ENCODE measurements at places on chromosomes 6 and 20.

- peak; percentile 44 for DNase-seq
Measured at GRCh38 chr6:11381801-11382513, 149.5 kb upstream of the NEDD9 start.

DNA sequence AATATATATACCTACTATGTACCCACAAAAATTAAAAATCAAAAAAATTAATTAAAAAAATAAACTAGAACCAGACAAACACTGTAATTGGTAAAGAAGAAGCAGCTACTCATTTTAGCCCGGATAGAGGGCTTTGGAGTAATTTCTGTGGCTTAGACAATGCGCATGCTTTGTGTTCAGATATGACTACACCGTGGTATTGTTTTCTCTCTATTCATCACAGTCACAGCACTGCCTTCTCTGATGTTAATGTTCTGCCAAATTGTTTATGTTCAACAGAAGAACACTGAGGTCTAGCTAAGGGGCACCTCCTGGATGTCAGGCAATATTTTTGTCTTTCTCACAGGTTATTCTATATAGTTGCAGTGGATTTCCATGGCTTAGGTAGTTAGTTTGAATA is 77.5 kb upstream of the GJE1 start:
- DNase-seq = no peak

DNA sequence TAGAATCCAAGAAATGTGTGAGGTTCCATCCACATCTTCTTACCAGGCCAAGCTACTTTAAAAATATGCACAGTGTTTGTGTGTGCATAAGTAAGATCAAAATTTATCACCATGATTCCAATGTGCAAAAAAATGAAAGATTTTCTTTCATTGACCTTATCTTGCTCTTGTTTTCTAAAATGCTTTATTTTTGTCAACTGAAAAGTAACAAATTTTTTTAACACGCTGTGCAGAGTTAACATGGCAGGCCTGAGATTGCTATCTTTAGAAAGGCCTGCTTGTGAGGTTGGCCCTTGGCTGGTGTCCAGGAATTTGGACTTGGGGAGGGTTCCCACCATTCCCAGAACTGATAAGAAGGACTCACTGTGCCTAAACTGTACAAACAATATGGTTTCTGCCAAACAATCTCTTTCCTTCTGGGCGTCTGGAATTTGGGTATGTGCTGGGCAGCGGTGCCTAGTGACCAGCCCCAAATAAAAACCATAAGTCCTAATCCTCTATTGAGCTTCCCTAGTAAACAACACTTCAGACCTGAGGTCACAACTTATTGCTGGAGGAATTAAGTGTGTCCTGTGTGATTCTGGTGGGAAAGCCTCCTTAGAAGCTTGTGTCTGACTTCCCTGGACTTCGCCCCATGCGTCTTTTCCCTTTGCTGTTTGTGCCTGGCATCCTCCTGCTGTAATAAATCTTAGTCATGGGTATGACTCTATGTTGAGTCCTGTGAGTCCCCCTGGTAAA is 19.8 kb upstream of the MYLIP start:
- DNase-seq = no peak

DNA sequence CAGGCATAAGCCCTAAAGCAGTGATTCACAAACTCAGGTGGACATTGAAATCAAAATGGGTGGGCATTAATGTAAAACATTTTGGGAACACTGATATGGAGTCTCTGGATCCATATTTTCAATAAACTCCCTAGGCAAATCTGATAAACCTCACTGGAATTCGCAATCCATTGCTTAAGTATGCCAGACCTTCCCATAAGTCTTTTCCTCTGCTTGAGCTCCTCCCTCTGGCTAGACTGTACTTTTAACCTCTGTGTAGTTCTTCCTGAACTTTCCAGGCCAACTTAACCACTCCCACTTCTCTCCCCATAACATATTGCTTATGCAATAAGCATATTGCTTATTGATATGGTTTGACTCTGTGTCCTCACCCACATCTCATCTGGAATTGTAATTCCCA is 629.7 kb upstream of the IMPG1 start:
- DNase-seq = no peak

DNA sequence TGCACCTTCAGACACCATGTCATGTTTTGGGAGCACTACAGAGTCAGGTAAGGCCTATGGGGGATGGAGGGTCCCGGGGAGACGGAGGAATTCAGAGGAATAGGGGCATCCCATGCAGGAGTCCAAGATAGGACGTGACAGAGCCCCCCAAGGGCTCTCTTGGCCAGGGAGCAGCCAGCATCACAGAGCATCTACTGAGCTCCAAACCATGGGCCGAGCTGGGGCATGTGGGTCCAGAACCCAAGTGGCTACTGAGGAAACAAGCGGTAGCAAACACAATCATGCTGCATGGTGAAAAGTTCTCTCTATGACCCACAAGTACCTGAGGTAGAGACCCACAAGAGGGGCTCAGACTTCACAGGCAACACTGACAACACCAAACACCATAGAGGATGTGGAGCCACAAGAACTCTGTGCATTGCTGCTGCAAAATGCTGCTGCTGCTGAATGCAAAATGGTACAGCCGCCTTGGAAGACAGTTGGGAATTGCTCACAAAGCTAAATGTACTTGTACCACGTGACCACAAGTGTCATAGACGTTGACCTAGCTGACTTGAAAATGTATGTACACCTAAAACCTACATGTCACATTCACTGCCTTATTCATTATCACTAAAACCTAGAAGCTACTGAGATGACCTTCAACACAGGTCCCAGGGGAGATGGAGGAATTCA is 33.4 kb upstream of the MAS1L start:
- no peak for DNase-seq

DNA sequence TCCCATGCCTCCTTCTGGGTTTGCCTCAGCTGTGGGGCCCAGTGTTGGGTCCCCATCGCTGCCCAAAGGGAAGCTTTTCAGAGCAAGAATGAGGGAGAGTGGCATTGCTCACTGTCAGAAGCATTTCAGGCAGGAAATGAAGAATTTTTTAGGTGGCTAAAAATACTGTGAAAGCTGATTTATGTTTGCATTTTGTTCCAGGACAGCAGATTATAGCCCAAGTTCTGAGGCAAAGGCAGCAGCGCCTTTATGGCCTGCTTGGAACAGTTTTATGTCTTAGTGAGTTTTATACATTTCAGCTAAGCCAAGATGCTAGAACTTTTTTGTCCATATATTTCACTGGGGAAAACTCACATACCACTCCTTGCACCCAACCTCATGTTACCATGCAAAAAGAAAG is 4.3 kb upstream of the CCDC167 start:
- no peak for DNase-seq

DNA sequence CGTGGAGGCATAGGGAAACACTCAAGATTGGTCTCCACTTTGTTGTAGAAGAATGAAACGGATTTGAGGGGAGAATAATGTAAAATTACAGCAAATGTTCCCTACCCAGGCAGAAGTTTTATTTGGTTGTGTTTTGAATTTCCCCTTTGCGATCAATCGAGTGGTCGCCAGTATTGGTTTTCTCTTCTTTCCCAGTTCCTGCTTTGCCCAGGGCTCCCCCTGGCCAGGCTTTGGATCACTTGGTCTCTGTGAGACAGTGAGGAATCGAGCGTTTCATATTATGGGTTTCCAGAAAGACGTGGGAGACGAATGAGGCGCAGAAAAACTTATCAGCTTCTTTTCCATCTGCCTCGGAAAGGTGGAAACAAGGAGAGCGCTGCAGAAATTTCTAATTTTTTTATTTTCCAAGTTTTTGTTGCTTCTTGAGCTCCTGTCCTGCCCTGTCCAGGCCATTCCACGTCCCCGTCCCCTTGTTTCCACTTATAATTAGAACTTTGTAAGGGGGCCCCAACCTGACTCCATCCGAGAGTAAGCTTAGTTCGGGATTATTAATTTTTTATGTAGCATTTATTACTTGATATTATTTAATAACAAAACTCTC is 7.5 kb upstream of the TBX18 start:
- no peak for DNase-seq

- no peak for DNase-seq
Measured at GRCh38 chr6:12666886-12667285, 49.7 kb upstream of the PHACTR1 start.

GRCh38 chr6:13453771-13454251 is 33.6 kb downstream of the GFOD1 start:
- DNase-seq = peak; percentile 42

DNA sequence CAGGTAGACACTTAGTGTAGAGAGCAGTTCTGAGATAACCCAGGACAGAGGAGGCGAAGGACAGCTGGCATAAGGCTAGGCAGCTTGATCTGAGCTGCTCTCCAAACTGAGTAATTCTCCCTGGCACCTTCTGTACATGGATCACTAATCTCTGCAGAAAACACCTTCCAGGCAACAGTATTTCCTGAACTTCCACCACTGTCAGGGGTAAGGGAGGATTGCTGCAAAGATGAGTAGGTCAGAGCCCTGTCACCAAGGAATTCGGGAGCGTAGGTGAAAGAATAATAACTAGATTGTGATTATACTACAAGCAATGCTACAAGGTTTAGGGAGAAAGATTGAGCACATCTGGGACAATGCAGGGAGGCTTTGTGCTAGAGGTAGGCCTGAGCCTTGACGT is 1.9 kb downstream of the HM13 start:
- DNase-seq = no peak

GRCh38 chr20:11901127-11901526 is 16.6 kb upstream of the BTBD3 start:
- no peak for DNase-seq

DNA sequence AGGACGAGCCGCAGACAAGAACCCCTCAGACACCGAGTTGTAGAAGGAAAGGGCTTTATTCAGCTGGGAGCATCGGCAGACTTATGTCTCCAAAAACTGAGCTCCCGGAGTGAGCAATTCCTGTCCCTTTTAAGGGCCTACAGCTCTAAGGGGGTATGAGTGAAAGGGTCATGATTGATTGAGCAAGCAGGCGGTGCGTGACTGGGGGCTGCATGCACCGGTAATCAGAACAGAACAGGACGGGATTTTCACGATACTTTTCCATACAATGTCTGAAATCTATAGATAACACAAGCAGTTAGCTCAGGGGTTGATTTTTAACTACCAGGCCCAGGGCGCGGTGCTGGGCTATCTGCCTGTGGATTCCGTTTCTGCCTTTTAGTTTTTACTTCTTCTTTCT is 226.4 kb upstream of the PLCB4 start:
- DNase-seq = no peak

- DNase-seq = no peak
Measured at GRCh38 chr6:136822046-136822375, 381 bp upstream of the PEX7 start.

- DNase-seq = no peak
Measured at GRCh38 chr6:142781129-142781528, 163.8 kb downstream of the HIVEP2 start.

DNA sequence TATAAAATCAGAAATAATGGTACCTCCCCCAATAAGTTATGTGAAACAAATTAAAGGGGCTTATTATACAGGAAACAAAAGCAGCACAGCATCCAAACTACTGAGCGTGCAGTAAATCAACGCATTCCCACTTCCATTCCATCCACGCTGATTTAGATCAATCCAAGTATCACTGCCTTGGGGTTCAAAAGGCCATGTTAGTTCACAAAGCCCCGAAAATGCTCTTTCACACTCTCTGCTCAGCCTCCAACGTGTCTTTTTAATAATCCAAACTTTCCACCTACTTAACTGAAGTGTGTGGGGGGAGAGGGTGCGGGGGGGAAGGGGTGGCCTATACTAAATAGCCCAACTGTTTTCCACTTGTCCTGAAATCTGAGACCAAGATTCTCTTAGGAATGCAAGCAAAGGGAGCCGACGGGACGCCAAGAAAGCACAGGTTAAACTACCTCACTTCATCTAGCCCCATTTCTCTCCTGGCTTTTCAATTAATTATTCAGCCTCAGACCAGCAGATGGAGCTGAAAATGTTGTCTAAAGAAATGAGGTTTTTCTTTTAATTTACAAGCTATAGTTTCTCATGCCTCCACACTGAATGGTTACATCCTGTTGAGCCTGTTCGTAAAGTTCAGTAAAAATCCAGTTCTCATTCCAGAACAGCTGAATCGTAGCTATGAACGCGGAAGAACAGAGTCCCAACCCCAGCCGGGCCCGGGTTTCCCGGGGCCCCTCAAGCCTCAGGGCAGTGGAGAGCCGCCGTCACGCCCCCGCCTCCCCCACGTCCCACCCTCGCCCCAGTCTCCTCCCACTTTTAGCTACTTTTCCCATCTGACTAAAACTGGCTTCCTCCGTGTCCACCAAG is 1.0 kb upstream of the NXT1 start:
- peak; percentile 57 for DNase-seq

DNA sequence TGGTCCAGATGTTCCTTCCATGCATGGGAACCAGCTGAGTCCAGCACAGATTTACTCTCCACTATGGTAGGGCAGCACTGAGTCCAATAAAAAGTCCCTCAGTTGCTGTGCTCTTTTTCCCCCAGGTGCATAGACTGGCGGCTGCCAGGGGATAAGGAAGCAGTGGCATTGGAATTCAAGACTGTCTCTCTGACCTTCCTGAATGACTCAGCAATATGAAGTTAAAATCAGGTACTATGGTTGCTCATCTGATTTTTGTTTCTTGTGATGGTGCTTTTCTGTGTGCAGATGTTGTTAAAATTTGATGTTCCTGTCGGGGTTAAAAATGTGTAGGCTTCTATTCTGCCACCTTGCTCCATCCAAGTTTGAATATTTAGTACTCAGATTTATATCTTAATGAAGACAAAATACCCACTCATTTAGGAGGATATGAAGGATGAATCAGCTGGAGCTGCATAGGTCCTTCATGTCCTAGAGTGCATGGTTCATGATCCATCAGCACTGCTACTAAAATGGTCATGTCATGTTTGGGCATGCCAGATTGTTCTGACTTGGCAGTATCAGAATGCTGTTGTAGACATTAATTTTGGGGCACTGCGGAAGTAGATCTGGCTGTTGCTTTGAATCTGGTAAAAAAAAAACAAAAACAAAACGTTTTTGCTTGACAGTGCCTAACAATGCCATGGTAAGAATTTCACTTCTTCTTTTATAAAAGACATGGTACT is 321.2 kb upstream of the MAP3K7 start:
- DNase-seq = no peak

DNA sequence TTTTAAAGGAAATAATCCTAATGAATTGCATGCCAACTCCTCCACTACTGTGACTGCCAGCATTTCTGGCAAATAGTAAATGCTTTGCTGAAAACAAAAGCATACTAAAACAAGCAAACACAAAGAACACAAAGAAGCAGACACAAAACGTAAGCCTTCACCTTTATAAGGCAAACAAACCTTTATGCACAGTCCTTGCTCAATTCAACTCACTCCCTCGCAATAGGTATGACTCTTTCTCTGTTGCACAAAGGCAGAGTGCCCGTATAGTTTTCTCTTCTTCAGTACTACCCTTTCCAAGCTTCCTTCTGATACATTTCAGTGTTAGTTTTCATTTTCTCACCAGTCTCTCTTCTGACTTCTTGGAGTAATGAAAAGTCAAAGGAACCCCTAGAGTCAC is 63.9 kb downstream of the PDE10A start:
- DNase-seq = no peak
